Muscle of leg (tissue), 16 donors: ENCODE measurements at places on chromosomes 11 and 22.
A peak's percentile ranks its signal among the peaks of the same experiment; 100 is the strongest.

DNA sequence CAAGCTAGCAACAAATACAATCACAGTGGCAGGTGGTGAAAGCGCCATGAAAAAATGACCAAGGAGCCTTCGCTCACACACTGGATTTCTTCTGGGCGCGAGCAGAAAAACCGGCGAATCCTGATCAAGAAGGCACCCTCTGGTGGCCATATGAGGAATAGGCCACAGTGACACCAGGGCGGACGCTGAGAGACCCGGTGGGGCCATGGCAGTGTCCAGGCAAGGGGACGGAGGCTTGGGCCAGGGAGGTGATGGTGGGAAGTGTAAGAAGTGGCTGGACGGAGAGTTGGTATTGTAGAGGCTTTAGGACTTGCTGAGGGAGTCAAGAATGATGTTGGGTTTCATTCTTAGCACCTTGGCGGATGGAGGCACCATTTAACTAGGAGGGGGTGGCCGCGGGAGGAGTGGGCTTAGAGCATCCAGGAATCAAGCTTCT lies 16.9 kb upstream of the RAC2 start:
- peak; percentile 57 for DNase-seq

DNA sequence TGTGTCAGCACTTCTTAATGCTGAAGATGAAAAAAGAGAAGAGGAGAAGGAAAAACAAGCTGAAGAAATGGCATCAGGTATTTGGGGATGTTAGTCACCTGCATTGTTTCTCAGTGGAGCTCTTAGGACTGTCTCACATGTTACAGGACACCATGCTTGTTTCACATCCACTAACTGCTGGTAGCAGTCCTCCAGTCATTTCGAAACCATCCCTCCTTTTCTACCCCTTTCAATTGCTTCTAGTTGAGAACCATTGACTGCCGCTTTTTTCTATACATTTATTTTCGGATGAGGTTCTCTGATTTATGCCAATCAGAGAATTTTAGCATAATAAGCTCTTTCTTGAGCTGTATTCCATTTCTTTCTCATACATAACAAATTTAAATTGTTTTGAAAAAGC lies 21.5 kb downstream of the BIRC2 start:
- DNase-seq: no peak

DNA sequence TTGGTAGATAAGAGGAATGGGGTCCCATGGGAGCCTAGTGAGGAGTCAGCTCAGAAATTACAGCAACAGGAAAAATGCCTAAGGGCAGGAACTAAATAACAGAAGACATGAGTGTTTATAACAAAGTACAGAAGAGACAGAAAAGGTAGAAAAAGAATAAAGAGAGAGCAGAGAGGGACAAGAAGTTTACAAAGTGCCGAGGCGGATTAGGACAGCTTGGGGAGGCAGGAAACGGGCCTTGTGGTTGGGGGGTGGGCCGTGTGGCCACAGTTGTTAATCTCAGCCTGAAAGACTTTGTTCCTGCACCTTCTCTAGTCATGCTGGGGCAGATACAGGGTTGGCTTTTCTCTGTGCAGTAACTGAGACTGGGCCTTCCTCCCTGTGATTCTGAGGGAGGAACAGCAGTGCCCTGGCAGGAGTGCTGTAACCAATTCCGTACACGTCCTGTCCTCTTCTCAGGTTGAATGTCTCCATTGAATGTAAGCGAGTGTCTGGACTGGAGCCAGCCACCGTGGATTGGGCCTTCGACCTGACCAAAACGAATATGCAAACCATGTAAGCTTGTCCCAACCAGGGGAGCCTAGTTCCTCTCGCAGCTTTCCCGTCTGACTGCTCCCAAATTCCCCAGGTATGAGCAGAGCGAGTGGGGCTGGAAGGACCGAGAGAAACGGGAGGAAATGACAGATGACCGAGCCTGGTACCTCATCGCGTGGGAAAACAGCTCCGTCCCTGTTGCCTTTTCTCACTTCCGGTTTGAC lies 13.2 kb downstream of the NAA40 start:
- DNase-seq: no peak

DNA sequence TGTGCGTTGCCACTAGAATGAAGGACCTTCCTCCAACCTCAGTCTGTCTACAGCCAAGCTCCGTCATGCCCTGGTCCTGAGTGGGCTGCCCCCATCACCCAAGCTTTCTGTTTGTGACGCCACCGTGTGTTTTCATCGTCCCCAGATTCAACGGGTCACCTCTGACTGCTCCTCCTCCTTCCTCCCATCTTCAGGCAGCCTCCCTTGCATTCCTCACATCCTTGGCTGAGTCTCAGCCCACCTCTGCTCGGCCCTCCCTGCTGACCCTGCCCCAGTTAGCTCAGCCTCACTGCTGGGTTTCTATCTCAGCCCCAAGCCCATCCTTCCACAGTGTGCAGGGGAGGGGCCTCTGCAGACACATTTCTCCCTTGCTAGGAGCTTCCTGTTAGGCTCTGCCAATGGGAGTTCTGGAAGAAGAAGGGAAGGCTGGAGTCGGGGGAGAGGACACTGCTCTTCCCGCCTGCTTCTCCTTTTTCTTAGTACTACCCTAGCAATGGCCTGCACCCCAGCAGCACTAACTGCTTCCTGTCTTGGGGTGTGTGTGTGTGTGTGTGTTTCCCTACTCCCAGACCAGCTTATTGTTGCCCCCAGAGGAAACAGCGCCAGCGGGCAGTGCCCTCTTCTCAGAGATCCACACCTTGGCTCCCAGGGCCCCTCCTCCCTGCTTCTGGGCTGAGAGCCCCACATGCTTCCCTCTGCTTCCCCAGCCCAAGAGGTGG lies 5.2 kb downstream of the IFT27 start:
- no peak for DNase-seq

DNA sequence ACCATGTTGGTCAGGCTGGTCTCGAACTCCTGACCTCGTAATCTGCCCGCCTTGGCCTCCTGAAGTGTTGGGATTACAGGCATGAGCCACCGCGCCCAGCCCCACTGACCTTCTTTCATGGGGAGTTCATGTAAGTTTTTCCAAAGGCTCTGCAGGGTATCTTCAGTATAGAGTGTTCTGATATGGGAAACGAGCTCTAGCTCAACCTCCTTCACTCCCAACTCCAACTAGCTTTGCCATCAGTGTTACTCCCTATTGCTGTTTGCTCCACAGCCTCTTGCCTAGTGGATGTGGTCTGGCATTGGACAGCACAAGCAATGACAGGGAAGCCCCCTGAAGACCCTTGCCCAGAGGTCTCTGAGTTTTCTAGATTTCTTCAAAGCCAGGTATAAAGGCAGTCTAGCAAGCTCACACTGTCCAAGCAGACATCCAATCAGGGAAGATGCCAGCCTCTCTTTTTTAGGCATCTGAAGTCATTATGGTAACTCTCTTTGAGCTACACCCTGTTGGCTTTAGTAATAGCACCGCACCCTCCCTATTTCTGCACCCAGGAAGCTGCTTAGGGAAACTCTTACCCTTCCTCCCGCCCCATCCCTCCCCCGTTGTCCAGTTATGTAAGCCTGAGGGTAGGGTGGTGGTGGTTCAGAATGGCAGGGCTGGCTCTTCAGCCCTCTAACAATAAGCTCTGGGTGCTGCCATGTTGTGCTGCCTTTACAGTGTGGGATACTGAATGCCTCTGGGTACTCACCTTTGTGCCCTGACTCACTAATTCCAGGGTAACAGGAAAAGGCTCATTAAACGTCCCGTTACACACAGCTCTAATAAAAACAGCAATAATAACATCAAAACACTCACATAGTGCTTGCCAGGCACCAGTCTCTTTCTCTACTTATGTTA lies 41.4 kb upstream of the CLDN5 start:
- DNase-seq: no peak

- DNase-seq: peak; percentile 77
These were observed 28.4 kb downstream of the TRPC6 start for GRCh38 chr11:101555366-101555765.

- peak; percentile 94 for DNase-seq
These were observed 60.9 kb downstream of the LRP5 start for GRCh38 chr11:68373189-68373814.

DNA sequence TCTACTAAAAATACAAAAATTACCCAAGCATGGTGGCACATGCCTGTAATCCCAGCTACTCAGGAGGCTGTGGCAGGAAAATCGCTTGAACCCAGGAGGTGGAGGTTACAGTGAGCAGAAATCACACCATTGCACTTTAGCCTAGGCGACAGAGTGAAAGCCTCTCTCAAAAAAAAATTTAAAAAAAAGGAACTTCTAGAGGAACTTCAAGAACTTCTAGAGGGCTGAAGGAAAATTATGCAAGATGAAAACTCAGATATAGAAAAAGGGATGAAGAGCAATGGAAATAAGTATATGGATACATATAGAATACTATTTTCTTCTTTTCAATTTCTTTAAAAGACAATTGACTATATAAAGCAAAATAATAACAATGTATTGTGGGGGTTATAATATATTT lies 51.2 kb upstream of the PRR5 start:
- no peak for DNase-seq

GRCh38 chr11:16807306-16807705 lies 68.9 kb downstream of the C11orf58 start:
- DNase-seq: peak; percentile 62

DNA sequence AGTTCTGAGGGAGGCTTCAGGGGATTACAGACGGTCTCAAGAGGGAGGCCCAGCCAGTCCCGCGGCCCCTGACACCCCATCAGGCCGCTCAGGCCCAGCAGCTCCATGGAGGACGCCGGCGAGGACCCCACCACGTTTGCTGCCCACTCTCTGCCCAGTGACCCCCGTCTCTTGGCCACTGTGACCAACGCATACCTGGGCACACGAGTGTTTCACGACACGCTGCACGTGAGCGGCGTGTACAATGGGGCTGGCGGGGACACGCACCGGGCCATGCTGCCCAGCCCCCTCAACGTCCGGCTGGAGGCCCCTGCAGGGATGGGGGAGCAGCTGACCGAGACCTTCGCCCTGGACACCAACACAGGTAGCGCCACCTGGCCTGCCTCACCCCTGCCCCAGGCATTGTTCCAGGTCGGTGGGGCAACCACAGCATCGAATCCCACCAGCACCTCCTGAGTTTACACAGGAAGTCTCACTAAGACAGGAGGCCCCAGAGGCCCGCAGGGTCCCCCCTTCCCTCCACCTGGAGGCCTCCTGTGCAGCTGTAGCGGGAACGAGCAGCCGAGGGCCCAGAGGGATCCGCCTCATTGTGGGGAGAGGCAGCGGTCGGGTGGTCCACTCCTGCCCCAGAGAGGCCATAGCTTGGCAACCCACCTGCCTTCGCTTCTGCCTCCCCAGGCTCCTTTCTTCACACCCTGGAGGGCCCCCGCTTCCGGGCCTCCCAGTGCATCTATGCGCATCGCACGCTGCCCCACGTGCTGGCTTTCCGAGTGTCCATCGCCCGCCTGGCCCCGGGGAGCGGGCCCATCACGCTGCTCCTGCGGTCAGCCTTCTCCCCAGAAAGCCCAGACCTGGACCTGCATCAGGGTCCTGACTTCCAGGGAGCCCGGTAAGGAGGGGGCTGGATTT lies 1.0 kb downstream of the PGGHG start:
- no peak for DNase-seq

GRCh38 chr22:19707347-19708290 lies 6.7 kb upstream of the SEPTIN5 start:
- no peak for DNase-seq

DNA sequence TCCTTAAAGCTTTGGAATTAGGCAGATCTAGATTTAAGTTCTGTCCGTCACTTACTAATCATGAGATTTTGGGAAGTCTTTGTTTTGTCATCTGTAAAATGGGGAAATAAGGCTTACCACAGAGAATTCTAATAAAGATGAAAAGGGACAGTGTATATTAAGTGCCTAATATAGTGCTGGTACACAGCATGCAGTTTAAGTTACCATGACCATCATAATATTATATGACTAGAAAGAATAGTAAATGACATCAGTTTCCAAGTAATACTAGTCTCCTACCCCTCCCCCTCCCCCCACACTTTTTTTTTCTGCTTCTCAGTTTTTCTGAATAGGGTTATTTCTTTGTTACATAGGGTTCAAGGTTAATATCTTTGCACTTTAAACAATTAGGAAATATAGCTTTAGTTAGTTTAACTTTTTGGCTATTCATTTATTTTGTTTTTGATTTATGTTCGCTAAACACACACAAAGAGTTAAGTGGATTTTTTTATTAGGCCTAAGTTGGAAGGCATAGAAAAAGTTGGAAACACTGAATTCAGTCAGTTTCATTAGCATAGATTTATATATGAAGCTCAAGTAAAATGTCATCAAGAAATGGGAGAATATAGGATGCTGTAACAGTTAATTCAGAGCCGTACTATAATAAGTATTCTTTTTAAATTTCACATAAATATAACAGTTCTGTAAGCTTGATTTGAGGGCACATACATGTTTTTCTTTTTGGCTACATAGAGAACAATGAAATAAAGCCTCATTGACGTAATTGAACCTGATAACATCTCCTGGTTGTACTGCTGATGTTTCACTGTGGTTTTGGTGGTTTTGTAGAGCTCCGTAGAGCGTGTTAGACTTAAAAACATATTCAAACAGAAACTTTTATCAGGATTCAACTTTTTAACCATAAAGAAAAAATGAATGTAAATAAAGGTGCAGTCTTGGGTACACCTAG lies 121.2 kb downstream of the PDE3B start:
- peak; percentile 11 for DNase-seq
